ENCODE measurements at places on chromosomes 16 and 17. TPM values are rescaled to one million over a fixed set of nuclear protein-coding genes. Genes with fewer than 3 reads are reported as not detected.
A peak's percentile ranks its signal among the peaks of the same experiment; 100 is the strongest.

TEKT3 gene
- total RNA-seq: 0.47 TPM

DNAAF1 gene
- total RNA-seq: 0.20 TPM

LRRC37A gene
- total RNA-seq: 4.1 TPM

VPS4A gene
- total RNA-seq: 37.7 TPM

NUTF2 gene
- 38.8 TPM for total RNA-seq

OSGIN1 gene
- total RNA-seq: 13.5 TPM

- no peaks in the 10 kb centered on the region for H3K27me3 ChIP-seq
- DNase-seq: no peak
- no peak overlapping the region for H3K27ac ChIP-seq
Observed at GRCh38 chr17:18156171-18156975, 27.3 kb upstream of the ALKBH5 start.

DNA sequence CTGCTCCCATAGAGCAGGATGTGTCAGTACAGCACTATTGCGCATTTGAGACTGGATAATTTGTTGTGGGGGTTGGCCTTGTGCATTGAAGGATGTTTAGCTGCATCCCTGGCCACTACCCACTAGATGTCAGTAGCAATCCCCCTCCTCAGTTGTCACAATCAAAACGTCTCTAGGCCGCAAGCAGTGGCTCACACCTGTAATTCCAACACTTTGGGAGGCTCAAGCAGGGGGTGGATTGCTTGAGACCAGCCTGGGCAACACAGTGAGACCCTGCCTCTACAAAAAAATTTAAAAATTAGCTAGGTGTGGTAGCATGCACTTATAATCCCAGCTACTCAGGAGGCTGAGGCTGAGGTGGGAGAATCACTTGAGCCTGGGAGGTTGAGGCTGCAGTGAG is 48.4 kb downstream of the CENPV start:
- H3K4me3 ChIP-seq: no peak overlapping the region
- no peaks in the 10 kb centered on the region for H3K4me1 ChIP-seq
- no peak for DNase-seq

DNA sequence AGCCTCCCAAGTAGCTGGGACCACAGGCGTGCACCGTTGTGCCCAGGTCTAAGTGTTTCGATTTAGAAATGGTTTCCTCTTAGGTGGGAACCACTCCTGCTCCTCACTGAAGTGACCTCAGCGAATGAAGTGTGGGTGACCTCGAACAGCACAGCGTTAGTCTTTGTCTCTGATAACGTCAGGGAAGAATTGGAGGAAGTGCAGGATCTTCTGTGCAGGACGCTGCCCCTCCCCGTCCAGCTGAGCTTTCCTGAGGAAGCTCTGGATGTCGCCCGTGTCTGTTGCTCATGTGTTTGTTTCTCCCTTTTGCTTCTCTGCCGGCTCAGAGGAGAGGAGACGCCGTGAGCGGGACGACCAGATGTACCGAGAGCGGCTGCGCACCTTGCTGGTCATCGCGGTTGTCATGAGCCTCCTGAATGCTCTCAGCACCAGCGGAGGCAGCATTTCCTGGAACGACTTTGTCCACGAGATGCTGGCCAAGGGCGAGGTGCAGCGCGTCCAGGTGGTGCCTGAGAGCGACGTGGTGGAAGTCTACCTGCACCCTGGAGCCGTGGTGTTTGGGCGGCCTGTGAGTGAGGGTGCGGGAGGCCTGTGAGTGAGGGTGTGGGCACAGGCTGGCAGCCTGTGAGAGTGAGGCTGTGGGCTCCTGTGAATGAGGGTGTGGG is 15.6 kb downstream of the SPG7 start:
- H3K27ac ChIP-seq: peak overlapping the region; percentile 49
- H3K4me1 ChIP-seq: peaks cover 6% of the 10 kb centered on the region
- no peak overlapping the region for H3K4me3 ChIP-seq

DNA sequence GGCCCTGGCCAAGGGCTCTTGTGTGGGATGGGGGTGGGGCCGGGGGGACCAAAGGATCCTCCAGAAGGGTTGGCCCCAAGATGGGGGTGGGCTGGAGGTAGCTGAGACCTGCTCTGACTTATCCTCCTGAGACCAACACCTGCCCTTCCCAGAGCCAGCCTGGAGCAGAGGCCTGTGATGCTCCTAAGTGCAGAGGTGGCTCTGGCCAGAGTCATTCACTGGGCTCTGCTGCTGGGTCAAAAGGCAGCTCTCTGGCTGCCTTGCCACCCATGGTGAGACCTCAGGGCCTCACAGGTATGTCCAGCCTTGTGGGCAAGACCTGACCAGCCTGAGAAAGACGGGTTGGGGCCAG is 393 bp downstream of the SERPINF2 start:
- no peak for DNase-seq
- no peaks in the 10 kb centered on the region for H3K27me3 ChIP-seq
- H3K36me3 ChIP-seq: peaks cover 2% of the 10 kb centered on the region
- H3K27ac ChIP-seq: peak overlapping the region; percentile 32
- H3K4me1 ChIP-seq: peaks cover 12% of the 10 kb centered on the region

GRCh38 chr17:20092261-20092867 is 83.2 kb downstream of the SPECC1 start:
- no peaks in the 10 kb centered on the region for H3K27me3 ChIP-seq
- no peak for DNase-seq
- no peaks in the 10 kb centered on the region for H3K4me1 ChIP-seq
- H3K27ac ChIP-seq: no peak overlapping the region

DNA sequence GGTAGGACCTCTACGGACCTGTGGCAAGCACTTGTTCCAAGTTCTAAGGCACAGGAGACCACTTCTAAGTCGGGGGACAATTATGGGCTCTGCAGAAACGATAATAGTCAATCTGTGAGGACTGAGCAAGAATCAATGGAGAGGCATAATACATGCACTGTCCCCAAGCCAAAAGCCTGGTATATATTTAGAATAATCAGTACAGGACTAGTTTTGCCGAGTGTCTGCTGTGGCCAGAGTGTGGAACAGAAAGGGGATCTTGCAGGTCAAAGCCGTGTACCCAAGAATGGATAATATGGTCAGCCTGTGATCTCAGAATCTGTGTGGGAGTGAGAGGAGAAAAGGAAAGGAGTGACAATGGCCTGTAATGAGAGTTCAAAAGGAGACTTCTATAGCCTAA is 80.2 kb upstream of the GNAO1 start:
- no peak for DNase-seq
- no peaks in the 10 kb centered on the region for H3K4me1 ChIP-seq
- H3K4me3 ChIP-seq: no peak overlapping the region
- H3K27ac ChIP-seq: no peak overlapping the region
- H3K36me3 ChIP-seq: no peaks in the 10 kb centered on the region

GRCh38 chr17:3004150-3004801 is 59.1 kb downstream of the OR1D5 start:
- DNase-seq: peak; percentile 97
- no peaks in the 10 kb centered on the region for H3K27me3 ChIP-seq
- H3K36me3 ChIP-seq: peaks cover 51% of the 10 kb centered on the region
- H3K4me3 ChIP-seq: peak overlapping the region; percentile 31
- peak overlapping the region; percentile 58 for H3K27ac ChIP-seq

DNA sequence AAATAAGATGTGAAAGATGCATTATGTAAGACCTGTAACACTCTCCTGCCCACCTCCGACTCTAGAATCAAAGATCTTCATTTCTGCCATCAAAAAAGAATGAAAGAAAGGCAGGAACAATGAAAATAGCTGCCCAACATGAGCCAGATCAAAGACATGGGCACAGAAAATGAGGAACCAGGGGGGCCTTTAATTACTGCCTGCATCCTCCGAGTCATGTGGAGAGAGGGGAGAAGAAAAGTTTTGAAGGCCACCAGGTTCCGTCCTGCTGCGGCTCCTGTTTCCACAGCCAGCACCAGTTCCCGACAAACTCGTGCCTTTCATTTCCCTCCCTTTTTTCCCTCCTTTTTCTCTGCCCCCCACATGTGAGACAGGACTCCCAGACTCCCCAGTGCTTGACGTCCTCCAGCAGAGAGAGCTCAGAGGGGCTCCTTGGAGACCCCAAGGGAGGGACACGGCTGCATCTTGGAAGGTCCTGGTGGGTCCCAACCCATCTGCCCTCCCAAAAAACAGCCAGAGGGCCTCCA is 168.4 kb downstream of the ZNF423 start:
- no peak overlapping the region for H3K27ac ChIP-seq
- H3K4me1 ChIP-seq: no peaks in the 10 kb centered on the region
- H3K27me3 ChIP-seq: no peaks in the 10 kb centered on the region
- DNase-seq: no peak

- DNase-seq: no peak
- H3K27me3 ChIP-seq: no peaks in the 10 kb centered on the region
- no peaks in the 10 kb centered on the region for H3K36me3 ChIP-seq
- no peak overlapping the region for H3K27ac ChIP-seq
- no peak overlapping the region for H3K4me3 ChIP-seq
Observed at GRCh38 chr16:47132308-47132707, 11.4 kb downstream of the NETO2 start.

DNA sequence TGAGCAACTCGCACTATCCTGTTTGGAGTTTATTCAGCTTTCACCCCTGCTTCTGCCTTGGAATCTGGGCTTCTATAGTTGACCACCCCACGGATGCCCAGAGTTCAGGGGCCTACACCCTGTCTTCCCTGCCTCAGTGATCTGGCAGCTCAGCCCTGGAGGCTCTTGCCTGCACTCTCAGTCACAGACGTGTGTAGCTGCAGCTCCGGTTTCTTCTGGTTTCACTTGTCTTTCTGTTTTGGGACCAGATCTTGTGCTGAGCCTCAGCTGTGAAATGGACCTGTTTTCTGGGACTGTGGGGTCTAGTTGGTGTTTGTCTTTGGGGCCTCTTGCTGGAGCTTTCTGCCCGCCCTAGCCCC is 5.8 kb downstream of the GPT2 start:
- no peak for DNase-seq
- H3K4me1 ChIP-seq: peaks cover 5% of the 10 kb centered on the region
- H3K36me3 ChIP-seq: no peaks in the 10 kb centered on the region
- H3K4me3 ChIP-seq: no peak overlapping the region
- no peaks in the 10 kb centered on the region for H3K27me3 ChIP-seq

DNA sequence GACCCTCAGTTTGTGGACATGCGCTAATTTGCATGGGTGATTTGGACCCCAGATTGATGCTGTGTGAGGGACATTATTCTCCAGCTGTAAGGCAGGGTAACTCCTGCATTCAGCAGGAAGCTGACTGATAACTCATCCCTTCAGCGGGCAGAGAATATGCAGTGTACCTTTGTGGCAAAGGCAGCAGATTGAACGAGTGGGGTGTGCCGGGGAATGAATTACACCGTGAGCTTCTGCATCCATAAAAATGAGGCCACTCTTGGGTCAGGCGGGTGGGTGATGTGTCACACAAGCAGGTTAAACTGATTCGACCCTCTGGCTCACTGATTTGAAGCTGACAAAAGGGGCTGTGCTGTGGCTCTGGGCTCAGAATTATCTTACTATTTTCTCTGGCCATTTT is 128.9 kb upstream of the PMFBP1 start:
- H3K36me3 ChIP-seq: no peaks in the 10 kb centered on the region
- no peaks in the 10 kb centered on the region for H3K27me3 ChIP-seq
- no peak for DNase-seq
- H3K27ac ChIP-seq: no peak overlapping the region
- H3K4me3 ChIP-seq: no peak overlapping the region

DNA sequence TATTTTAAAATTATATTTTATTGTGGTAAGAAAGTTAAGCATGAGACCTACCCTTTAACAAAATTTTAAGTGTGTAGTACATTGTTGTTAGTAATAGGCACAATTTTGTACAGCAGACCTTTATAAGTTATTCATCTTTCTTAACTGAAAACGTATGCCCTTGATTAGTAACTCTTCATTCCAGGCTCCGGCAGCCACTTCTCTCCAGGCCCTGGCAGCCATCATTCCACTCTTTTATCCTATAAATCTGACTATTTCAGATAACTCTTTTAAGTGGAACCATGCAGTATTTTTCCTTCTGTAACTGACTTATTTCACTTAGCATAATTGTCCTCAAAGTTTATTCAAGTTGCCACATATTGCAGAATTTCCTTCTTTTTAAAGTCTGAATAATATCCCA is 348.2 kb downstream of the CDH11 start:
- no peaks in the 10 kb centered on the region for H3K27me3 ChIP-seq
- H3K27ac ChIP-seq: no peak overlapping the region
- H3K36me3 ChIP-seq: no peaks in the 10 kb centered on the region
- no peak for DNase-seq
- H3K4me3 ChIP-seq: no peak overlapping the region
- H3K4me1 ChIP-seq: no peaks in the 10 kb centered on the region

GRCh38 chr16:68786685-68787418 is 49.8 kb downstream of the CDH1 start:
- H3K4me1 ChIP-seq: peaks cover 30% of the 10 kb centered on the region
- DNase-seq: no peak
- H3K36me3 ChIP-seq: no peaks in the 10 kb centered on the region
- H3K27ac ChIP-seq: no peak overlapping the region
- no peaks in the 10 kb centered on the region for H3K27me3 ChIP-seq

- H3K36me3 ChIP-seq: no peaks in the 10 kb centered on the region
- no peak for DNase-seq
- H3K4me3 ChIP-seq: no peak overlapping the region
- no peak overlapping the region for H3K27ac ChIP-seq
- no peaks in the 10 kb centered on the region for H3K27me3 ChIP-seq
Observed at GRCh38 chr16:26717826-26718225, 348.9 kb upstream of the C16orf82 start.

GRCh38 chr17:42287977-42288802 is at the start of gene STAT5A:
Gene STAT5A, plus strand, starts transcription at chr17:42288498. Its CDS starts 914 bp downstream, at chr17:42289412.
- H3K27me3 ChIP-seq: no peaks in the 10 kb centered on the region
- peaks cover 26% of the 10 kb centered on the region for H3K36me3 ChIP-seq
- H3K27ac ChIP-seq: peak within 1 kb of the TSS; percentile 92
- peak within 1 kb of the TSS; percentile 61 for H3K4me3 ChIP-seq

DNA sequence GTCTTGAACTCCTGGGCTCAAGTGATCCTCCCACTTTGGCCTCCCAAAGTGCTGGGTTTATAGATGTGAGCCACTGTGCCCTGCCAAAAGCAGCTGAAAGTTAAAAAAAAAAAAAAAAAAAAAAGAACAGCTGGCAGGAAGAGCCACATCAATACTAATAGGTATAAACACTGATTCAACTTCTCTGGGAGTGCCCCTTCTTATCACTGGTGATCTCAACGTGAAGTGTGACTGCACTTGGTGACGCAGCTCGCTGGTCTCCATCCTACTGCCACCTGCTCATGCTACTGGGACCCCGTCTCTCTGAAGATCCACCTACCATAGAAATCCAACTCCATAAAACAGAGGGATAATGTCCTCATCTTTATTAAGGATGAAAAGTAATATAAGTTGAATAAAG is 40.8 kb downstream of the RNF157 start:
- H3K4me1 ChIP-seq: no peaks in the 10 kb centered on the region
- H3K27ac ChIP-seq: no peak overlapping the region
- no peaks in the 10 kb centered on the region for H3K36me3 ChIP-seq
- DNase-seq: no peak
- no peak overlapping the region for H3K4me3 ChIP-seq

DNA sequence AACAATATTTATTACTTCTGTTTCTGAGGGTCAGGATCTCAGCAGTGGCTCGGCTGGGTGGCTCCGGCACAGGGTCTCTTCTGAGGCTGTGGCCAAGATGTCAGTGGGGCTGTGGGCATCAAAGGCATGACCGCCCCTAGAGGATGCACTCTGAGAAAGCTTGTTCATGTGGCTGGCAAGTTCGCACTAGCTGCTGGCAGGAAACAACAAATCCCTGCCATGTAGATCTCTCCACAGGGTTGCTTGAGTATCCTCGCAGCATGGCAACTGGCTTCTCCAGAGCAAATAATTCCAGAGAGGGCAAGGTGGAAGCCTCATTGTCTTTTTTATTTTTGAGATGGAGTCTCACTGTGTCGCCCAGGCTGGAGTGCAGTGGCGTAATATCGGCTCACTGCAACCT is 12.5 kb downstream of the KCTD13 start:
- no peaks in the 10 kb centered on the region for H3K36me3 ChIP-seq
- H3K27ac ChIP-seq: no peak overlapping the region
- H3K27me3 ChIP-seq: no peaks in the 10 kb centered on the region
- H3K4me1 ChIP-seq: no peaks in the 10 kb centered on the region

All from spleen (tissue), 13 donors.